ENCODE measurements at places on chromosomes 3 and 15.

DNA sequence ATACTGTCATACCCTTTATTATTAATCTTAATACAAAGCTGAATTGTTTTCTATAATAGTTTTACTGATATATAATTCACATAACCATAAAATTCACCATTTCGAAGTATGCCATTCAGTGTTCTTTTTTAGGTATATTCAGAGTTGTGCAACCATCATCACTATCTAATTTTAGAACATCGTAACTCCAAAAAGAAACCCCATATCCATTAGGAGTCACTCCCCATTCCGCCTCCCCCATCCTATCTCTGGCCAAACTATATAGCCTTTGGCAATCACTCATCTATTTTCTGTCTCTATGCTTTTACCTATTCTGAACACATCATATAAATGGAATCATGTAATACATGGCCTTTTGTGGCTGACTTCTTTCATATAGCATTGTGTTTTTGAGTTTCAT is 169.7 kb upstream of the GALNT15 start:
- DNase-seq, result no peak

GRCh38 chr3:9649791-9650521 is 651 bp downstream of the MTMR14 start:
- peak; percentile 31 for DNase-seq

- DNase-seq, result no peak
These were observed 486.7 kb downstream of the IL5RA start for GRCh38 chr3:2623436-2623835.

DNA sequence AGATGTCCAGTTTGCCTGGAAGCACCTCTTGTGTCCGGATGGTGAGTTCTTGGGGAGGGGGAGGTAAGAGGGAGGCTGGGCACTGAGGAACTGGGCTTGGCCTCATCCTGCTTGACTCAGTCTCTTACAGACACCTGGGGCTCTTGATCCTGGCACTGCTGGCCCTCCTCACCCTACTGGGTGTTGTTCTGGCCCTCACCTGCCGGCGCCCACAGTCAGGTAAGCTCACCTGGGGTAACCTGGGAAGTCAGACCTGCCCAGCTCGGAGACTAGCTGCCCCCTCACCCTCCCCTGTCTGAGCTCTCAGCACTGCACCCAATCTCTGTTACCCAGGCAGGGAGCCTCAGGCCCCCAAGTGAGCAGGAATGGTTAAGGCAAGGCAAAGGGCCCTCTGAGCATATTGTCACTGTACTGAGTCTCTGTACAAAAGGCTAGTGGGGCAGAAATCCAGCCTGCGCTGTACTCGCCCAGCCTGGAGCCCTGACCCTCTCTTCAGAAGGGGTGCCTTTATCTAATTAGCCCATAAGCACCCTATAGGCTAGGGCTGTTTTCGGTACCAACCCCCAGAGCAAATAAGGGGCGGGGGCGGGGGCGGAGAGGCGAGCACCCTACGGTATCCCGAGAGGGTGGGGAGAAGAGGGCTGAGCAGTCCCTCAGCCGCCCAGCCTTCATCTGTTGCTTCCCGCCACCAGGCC is 2.2 kb upstream of the IL17RC start:
- no peak for DNase-seq

GRCh38 chr15:65048241-65048640 is 3.1 kb downstream of the SLC51B start:
- no peak for DNase-seq

DNA sequence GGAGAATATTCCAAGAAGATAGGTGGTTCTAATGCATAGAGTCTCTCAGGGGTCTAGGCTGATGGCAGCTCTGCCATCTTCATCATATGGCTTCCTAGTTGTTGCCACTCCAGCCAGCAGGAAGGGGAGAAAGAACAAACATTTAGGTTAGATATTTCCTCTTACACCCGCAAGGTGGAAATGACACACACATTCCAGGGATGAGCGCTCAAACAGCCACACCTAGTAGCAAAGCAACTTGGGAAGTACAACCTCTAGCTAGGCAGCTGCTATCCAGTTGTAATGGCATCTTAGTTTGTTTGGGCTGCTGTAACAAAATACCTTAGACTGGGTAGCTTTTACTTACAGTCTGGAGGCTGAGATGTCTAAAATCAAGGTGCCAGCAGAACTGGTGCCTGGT is 51.9 kb upstream of the ADAMTSL3 start:
- no peak for DNase-seq

DNA sequence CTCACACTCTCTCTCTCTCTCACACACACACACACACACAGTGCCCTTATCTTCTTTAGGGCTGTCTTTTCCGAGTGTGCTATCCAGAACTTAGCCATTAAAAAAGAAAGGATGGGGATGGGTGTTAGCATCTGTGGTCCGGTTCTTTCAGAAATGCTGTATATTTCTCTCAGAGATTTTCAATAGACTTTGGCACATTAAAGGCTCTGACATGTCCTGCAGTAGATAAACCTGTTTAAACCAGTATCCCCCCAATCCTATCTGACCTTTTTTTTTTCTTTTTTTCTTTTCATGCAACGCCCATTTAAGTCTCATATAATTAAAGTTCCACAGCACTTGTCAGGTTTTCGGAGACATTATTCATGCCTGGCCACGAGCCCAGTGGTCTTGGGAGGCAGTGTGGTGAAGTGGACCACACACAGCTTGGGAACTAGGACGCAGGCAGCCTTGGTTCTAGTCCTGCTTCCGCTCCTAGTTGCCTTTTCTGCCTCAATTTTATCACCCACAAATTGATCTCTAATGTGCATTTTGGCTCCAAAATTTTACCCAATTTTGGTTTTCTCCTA is 13.3 kb downstream of the CAV3 start:
- no peak for DNase-seq

- DNase-seq, result no peak
These were observed 232.4 kb downstream of the ADAMTSL3 start for GRCh38 chr15:83886321-83886720.

DNA sequence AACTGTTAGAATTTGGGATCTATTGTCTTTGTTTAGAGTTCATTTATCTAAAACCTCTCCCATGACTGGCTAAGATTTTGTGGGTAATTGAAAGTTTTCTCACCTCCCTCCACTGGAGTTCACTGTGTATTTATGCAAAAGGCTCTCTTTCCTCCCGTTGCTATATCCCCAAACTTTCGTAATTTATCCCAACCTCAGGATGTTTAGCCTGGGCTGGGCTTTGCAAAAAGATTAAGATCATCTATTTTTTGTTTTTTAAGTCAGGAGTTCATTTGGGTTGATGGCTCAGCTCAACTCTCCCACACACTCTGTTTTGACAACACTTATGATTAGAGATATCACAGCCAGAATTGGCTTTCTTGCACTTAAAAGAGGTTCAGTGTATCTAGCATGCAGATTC is 27.0 kb downstream of the SUCNR1 start:
- DNase-seq, result no peak

DNA sequence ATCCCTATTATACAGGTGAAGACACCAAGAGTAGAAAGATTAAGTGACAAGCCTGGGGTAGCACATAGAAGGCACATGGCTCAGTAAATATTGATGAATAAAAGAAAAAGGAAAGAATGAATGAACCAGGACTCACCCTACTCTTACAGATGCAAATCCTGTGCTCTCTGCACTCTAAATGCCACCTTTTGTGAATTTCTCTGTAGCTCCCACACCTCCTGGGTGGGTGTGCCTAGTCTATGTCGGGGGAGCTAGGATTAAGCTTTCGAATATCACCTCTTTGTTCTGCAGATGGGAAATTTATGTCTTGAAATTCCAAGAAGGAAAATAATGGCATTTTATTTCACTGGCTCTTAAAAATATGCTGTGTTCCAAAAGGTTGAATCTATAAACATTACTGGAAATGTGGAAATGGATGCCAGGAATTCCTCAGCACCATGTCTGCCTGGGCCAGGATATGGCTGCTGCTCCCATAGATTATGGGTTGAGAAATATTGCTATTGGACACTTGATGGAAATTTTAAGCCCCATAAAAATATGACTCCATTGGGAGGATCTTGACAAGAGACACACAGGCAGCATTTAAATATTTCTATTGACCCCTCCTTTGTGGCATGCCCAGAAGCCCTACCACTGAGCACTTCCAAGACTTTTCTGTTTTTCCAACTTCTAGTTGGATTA is 43.3 kb downstream of the CCNB2 start:
- no peak for DNase-seq

DNA sequence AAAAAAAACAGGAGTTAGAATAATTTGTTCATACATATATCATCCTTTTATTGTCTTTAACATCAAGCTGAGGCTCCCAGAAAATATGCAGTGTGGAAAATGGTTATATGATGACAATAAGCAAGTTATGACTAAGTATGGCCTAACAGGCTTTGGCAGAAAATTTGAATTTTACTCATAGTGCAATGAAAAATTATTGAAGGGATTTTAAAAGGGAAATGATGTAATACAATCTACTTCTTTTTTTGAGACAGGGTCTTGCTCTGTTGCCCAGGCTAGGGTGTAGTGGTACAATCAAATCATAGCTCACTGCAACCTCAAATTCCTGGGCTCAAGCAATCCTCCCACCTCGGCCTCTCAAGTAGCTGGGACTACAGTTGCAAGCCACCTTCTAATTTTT is 78.7 kb downstream of the FAIM start:
- no peak for DNase-seq

DNA sequence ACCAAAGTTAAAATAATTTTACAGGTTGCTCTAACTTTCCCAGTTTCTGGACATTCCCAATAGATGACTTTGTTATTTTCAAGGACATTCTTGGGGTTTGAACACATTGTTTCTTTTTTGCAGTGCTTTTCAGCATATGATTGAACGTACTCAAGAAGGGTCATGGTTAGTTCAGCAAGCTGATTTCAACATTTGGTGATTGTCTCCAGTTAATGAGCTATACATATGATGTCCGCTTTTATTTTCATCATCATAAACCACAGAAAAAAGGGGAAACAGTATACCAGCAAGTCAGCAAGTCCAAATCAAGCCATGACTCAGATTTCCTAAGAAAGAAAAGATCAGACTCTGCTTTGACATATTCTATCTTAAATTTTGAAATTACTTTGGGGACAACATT is 69.4 kb downstream of the B3GALNT1 start:
- DNase-seq, result peak; percentile 4

DNA sequence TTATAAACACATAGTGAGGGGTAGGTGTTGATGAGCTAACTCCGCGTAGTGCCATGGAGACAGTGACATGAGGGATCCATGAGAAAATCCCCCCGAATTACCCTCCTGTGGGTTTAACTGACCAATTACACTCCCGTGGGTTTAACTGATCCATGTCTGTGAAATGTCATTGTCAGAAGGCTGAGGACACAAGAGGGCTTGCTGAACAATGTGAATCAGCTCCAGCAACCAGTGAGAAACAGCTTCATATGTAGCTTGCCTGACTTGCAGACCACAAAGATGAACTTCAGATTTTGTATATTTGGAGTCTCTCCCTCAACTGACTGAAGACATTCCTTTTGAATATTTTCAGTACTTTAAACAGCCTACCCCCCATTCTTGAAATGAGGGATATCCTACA is 144.9 kb downstream of the FBN1 start:
- DNase-seq, result no peak

- no peak for DNase-seq
These were observed 148.5 kb downstream of the SOX2 start for GRCh38 chr3:181860235-181860634.

GRCh38 chr15:91867581-91868026 is 14.1 kb downstream of the SLCO3A1 start:
- no peak for DNase-seq

- DNase-seq, result no peak
These were observed 2.6 kb downstream of the CLDN1 start for GRCh38 chr3:190319660-190320059.

- no peak for DNase-seq
These were observed 84.4 kb downstream of the VPS8 start for GRCh38 chr3:184896336-184896735.

- DNase-seq, result no peak
These were observed 273.3 kb upstream of the ICE2 start for GRCh38 chr15:60751985-60752952.

GRCh38 chr3:37029111-37029510 is 35.8 kb downstream of the MLH1 start:
- no peak for DNase-seq

DNA sequence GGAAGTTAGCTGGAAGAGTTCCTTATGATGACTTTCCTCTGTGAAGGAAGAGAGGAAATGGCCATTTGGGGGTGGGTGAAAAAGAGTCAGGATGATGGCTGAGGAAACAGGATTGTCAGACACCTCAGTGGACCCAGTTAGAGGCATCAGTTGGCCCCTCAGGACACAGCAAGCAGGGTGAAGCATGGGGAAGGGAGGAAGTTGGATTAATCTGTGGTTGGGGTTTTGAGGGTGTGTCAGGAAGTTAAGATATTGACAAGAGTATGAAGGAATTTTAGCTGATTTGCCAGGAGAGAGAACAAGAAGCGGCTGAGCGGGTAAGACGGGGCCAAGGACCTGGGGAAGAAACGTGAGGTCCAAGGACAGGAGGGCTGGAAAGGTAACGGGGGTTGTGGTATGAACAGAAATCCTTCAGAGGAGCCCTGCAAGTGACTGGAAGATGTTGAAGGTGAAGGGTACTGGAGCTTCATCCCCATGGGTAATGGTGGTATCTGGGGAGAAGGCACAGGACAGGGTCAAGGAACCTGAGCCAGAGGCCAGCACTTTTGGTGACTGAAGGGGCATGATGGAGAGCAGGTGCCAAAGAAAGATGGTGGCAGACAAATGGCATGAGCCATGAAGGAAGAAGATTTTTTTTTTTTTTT is 2.7 kb downstream of the UQCC5 start:
- no peak for DNase-seq

- DNase-seq, result no peak
These were observed 170.3 kb downstream of the CNTN6 start for GRCh38 chr3:1263121-1263520.

DNA sequence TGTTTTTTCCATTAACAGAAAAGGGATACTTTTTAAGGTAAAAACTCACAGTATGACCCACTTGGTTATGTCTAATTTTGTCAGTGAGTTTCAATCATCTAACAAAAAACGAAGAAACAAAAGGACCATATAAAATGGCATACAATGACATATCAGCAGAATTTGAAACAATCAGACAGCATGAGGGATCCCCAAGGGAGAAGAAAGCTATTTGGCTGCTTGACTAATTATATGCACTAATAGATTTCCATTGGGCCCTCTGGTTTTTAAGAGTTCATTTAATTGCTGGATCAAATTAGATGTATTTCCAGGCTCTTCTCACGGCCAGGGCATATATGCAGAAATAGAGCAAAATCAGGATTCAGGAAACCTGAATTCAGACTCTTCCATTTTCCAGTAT is 376.4 kb upstream of the GBE1 start:
- DNase-seq, result no peak

- DNase-seq, result peak; percentile 66
These were observed at the start of gene C3orf52 for GRCh38 chr3:112086076-112086854. Gene C3orf52, plus strand, starts transcription at chr3:112086389. Its CDS starts 19 bp downstream, at chr3:112086408.

DNA sequence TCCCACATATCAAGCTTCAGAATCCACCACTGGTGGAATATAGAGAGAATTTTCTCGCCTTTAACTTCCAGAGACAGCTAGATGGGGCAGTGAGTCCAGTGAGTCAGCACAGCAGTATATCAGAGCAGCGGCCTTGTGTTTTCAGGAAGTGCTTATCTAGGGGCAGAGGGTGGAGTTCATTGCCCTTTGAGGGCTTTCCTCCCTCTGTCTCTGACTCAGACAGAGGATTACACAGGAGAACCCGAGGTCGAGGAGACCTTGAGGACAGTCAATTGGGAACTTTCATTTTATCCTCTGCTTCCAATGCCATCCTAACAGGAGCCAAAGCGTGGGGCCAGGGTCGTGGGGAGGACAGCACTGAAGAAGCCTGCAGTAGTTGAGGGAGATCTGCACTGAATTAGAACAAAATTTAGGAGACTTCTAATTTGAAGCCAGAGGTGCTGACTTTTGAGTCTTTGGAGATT is 109.6 kb upstream of the UMPS start:
- peak; percentile 37 for DNase-seq

GRCh38 chr3:134846911-134847317 is 51.9 kb downstream of the EPHB1 start:
- no peak for DNase-seq

All from CD4-positive, alpha-beta T cell treated with Interferon alpha-2 for 1 hour (primary cell).